ENCODE measurements at places on chromosomes 2 and 18.

GRCh38 chr2:220332886-220333285, 705.5 kb downstream of the SLC4A3 start:
- no peak for DNase-seq

- DNase-seq = no peak
Observed at GRCh38 chr2:9472511-9472910, 1.8 kb upstream of the IAH1 start.

DNA sequence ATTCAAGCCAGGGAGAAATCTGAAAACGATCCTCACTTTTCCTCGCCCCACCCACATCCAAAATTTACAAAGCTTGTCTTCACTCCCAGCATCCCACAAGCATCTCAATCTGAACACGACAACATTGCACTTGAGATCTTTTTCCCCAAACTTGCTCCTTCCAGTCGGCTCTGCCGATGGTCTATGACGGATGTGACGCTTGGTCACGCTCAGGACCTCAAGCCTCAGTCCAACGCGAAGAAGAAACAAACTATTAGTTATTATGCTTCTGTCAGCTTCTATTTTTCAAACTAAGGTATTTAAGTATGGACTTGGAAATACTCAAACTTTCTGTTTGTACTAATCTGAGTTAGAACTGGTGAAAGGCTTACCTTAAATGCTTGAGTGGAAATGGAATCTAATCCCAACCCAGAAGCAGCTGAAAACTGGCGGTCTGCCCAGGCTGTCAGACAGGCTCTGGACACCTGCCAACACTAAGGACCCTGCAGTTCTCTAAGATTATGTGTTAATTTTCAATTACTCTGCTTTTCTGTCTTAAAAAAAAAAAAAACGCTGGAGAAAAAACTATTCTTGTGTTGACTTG, 132.1 kb upstream of the DNMT3A start:
- no peak for DNase-seq

GRCh38 chr2:190695739-190696138, 46.9 kb downstream of the NAB1 start:
- DNase-seq = no peak

DNA sequence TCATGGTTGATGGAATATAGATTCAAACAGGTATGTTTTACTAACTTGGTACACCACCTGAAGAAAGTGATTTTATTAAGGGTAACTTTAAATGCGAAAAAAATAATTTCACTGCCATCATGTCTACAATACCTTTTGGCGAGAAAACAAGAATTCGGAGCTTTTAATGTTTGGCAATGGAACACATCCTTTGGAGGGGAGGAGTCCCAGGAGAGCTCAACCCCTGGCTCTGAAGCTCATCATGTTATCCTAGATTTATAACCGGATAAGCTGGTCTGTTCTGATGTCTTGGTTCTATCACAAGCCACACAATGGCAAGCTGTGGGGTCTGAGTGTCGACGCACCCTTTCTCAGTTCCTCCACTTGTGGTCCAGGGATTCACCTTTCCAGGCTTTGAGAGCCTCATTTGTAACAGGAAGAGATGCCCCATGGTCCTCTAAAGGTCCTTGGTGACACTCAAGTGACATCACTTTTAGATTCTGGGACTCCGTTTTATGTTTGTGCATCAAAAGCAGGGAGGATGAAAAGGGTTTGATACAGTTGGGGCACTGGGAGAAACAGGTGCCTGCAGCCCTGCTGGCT, 172.7 kb downstream of the BCL2 start:
- DNase-seq = no peak

DNA sequence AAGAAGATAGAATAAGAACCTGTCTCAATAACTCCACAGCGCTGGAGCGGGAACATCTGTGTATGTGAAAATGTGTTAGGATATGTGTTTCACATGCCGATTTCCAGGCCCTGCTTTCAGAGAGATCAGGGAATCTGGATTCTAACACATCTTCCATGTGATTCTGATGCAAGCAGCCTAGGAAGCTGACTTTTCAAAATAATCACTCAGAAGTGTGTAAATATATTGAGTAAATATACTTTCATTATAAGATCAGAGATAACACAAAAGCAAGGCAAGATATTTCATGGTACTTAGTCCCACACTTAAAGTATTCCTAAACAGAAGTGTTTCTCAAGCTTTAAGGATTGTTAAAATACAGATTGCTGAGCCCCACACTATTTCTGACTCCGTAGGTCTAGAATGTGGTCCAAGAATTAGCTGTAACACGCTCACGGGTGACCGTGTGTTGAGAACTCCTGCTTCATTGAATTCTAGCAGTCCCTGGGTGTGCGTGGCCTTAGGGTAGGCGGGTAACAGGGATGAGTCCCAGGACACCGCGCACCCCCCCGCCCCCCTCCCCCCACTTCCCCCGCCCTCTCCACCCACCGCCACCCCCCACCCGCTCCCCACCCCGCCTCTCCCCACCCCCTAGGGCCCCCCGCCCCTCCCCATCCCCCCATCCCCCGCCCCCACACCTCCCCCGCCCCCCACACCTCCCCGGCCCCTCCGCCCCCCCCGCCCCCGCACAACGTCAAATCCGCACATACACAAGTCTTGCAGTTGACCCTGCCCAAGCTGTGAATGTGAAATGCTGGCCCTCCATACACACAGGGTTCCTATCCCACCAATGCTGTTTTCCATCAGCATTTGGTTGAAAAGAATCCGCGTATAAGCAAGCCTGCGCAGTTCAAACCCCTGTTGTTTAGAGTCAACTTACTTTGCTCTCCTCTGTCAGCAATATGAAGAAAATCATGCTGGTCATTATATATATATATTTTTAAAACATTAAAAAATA, 94.2 kb upstream of the SLC39A10 start:
- no peak for DNase-seq

- DNase-seq = no peak
Observed at GRCh38 chr2:239064253-239064652, 216.4 kb downstream of the TWIST2 start.

DNA sequence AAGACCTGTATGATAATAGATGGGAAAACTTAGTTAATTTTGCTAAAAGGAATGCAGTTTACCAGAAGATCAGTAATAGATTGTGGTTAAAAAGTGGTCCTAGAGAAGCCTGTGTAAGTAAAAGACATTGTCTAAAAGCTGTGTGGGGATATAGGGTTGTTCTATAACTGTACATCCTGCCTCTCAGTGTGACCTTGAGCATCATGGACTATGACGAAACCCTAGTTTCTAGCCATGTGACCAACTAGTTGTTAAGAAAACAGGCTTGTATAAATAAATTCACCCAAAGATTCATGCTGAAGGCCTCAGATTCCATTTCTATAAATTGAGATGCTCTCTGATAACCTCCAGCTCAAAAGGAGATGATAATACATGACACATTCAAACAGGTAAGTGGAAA, 160.7 kb downstream of the IKZF2 start:
- DNase-seq = no peak

GRCh38 chr2:71561441-71562267, 108.3 kb downstream of the DYSF start:
- DNase-seq = no peak

- DNase-seq = no peak
Observed at GRCh38 chr18:39795350-39795749, 2159.7 kb upstream of the PIK3C3 start.

DNA sequence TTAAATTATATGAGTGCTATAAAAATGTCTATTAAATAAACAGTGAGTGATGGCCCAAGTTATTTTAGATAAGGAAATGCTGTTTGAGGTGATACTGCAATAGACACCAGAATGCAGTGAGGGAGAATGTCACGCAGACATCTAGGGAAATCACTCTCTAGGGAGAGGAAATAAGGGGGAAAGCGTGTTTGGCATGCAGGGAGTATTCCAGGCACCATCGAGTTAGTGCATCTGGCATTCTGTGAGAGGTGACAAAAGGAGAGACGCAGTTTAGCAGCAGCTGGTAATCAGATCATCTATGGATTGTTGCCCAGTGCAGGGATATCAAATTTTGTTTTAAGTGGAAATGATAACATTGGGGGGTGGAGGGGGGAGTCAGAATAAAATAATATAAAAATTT, 175.4 kb upstream of the NETO1 start:
- DNase-seq = no peak

DNA sequence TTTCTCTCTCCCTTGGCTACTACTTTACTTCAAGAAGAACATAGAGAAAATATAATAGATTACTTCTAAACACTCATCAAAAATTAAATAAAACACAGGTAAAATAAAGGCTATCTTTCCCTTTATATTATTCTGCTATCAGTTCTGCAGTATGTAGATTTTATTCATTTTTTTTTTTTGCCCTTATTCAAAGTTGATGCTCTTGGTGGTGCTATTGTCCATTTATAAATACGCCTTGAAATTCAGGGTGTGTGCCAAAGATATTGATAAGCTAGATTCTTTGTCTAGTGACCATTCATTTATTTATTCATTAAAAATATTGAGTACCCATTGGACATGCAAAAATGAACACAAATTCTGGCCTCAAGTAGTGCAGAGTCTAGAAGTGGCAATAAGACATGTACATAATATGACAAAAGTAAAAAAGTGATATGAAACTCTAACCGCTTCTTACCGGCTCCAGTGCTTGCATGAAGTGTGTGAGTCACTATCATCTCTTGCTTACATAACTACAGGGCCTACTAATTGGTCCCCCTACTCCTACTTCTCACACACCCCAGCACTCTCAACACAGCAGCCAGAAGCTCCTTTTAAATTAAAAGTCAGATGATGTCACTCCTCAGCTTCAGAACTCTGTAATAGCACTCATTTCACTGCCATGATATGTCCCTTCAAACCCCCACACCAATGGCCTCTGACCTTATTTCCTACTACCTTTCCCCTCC, 208.3 kb upstream of the FANCL start:
- DNase-seq = no peak

DNA sequence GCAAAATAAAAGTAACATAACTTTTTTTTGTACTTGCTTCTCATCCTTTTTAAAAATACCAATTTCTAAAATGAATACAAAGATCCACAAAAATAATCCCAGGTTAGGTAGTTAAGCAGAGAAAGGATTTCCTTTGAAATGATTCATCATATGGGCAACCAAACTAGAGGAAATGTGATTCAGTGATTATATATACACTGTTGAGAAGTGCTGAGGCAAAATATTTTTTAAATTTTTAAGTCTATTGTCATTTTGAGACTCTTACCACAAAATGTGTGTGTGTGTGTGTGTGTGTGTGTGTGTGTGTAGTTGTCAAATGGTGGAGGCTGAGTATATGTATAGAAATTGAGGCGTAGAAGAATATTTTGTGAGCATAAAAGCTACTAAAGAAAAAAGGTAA, 1075.3 kb downstream of the LRP1B start:
- DNase-seq = no peak

- DNase-seq = no peak
Observed at GRCh38 chr18:48785736-48786454, 164.9 kb downstream of the SMAD7 start.

DNA sequence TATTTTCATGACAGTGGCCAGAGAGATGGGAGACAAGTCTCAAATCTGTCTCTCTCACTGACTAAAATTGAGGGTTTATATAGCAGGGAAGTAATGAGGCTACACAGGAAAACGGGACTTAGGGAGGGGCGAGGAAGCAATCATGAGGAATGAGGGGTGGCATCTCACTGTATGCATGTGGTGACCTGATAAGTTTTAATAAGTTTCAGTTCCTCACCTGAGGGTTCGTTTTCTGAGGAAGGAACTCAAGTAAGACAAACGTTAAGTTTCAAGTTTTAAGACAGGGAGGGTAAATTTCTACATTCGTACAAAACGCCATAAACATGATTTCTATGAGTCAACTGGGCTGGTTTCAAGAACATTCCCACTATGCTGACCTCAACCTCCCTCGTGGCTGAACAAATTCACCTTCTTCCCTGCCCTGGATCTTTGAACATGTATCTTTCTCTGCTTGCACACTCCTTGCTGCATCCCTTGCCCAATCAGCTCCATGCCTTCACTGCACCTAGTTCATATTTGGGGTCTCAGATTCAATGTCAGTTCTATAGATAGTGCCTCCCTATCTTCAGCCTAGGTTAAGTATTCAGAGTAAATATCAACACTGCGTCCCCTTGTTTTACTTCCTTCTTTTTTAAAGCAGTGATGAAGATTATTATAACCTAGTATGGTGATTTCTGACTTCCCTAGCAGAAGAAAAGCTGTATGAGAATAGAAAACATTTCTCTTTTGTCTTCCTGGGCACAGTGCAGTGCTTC, 53.3 kb upstream of the CNTNAP5 start:
- no peak for DNase-seq

- no peak for DNase-seq
Observed at GRCh38 chr18:50310080-50310479, 22.6 kb upstream of the CXXC1 start.

DNA sequence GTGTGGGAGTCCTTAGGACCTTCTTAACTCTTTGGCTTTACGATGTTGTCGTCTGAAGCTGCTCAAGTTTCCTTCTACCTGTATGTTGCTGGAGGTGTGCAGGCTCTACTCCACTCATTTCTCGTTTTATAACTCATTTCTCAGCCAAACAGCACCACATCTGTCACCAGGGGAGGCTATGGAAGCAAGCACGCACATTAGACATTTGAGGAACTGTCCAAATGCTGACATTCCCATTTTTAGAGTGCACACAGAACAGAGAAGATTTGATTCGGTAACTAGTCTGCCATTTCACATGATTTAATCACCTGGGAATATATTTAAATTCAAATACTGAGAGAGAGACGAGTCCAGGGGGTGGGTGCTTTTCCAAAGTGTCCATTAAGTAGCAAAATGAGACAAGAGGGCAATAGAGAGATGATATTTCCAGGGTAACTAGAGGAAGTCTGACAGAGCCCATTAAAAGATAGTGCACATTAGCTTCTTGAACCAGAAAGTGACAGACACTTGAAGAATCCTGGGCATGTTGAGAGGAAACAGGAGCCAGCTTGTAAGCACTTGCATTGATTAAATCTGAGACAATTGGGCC, 793.3 kb downstream of the TDRD15 start:
- DNase-seq = no peak

- peak; percentile 75 for DNase-seq
Observed at GRCh38 chr2:218671654-218672566, at the start of the genes RNF25 and STK36. Gene RNF25 (minus strand): TSS chr2:218672002. CDS start chr2:218671970, 32 bp downstream. Gene STK36 (plus strand): TSS chr2:218672086. CDS start chr2:218672830, 744 bp downstream.

DNA sequence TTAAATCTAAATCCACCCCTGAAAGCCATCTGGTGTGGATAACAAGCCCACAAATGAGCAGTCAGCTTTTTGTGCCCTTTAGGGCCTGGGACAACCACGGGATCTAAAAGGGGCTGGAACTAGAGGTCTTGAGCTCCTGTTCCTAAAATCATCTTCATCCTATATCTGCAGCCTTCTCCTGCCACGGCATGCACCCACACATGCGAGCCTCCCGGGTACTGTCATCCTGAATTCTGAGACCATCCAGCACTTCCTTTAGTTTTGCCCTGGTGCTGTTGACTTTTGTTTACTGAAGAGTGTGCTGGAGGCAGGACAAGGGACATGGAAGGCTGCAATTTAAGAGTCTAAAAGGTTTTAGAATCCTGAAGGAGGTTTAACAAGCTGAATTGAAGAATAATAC, 183.2 kb downstream of the FAM210A start:
- no peak for DNase-seq

GRCh38 chr2:96842600-96842999, 1.2 kb downstream of the ANKRD23 start:
- DNase-seq = no peak
